ENCODE measurements at places on chromosomes 6 and 20.

DNA sequence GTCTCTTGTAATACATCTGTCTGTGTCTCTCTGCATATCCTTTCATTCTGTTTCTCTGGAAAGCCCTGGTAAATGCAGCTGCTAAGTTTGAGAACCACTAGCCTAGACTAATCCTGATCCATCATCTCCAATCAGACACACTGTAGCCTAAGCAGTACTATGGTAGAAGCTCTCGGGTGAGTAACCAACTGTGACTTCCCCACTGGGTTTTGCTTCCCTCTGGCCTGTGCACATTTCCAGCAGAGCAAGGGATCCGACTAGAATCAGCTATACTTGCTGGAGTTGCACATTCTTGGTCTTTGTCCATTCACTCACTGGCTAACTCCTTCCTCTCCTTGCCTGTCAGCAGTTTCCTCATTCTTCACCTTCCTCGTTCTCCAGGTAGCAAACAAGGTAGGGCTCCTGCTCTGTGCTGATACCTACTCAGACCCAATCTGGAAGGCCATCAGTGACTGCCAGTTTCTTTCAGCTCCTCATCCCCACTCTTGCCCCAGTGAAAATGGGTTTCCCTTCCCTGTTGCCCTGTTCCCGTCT, 184.2 kb downstream of the PLCB4 start:
- no peak for DNase-seq

GRCh38 chr20:49045440-49046086, 549 bp upstream of the CSE1L start:
- no peak for DNase-seq

GRCh38 chr6:13943943-13944342, 19.2 kb downstream of the RNF182 start:
- DNase-seq = no peak

- DNase-seq = no peak
Observed at GRCh38 chr20:4065391-4065844, 50.1 kb upstream of the RNF24 start.

DNA sequence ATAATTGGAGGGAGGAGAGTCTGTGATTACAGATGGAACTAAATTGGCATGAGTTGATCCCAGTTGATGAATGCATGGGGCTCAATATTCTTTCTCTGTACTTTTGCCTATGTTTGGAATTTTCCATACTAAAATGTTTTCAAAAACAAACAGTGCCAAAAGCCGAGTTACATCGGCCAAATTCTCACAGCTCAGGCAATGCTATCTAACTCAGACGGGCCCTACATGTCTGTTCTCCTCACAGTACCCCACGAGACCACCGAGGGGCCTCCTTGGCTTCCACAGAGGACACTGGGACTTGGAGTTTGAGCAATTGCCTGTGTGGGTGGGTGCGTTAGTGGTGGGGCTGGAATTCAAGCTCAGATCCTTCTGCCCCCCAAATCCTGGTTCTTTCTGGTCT, 413.2 kb downstream of the CDH26 start:
- DNase-seq = no peak

DNA sequence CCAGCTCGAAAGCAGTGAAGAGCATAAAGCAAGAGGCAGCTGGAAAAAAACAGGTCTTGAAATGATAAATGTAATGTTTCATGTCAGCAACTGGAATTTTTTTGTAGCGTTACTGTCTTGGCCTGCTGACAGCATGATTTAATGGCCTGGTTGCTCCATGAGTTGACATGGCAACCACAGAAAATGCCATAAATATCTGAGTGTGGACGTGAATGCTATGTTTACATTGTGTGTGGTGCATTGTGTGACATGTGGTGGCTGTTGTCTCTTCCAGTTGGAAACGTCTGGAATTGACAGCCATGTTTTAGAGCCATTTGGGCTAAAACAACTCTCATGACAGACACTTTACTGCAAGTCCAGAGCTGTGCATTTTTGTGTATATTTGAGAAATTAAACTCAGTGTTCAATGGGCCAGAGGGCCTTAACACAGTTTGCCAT, 170.0 kb downstream of the FOXA2 start:
- no peak for DNase-seq
